NCI-H1436 (cell line): ENCODE measurements at places on chromosomes 16 and 17.

GRCh38 chr16:77385481-77385880 is 49.4 kb downstream of the ADAMTS18 start:
- DNase-seq, result no peak

- DNase-seq, result no peak
Measured at GRCh38 chr16:80754476-80754875, 49.9 kb downstream of the CDYL2 start.

- no peak for DNase-seq
Measured at GRCh38 chr17:30957741-30958140, 13.1 kb upstream of the RNF135 start.

GRCh38 chr17:15431766-15432165 is 35.7 kb downstream of the CDRT4 start:
- no peak for DNase-seq

DNA sequence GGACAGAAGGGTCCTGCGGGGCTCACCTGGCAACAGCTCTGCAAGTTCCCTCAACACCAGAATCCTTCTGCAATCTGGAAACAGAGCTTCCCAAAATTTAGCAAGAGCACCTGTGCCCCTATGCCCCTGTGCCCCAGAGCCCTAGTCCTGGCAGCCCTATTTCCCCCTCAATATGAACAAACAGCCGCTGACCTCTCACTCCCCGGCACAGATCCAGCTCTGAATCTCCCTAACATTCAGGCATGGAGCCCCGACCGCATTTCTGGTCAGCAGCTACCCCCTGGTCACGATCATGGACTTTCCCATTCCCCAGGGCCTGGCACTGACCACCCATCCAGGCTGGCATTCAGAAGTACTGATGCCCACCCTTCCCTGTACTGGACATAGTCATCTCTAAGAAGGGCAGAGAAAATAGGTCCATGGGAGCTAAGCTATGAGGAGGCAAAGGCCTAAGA is 110.8 kb upstream of the SMURF2 start:
- DNase-seq, result no peak

DNA sequence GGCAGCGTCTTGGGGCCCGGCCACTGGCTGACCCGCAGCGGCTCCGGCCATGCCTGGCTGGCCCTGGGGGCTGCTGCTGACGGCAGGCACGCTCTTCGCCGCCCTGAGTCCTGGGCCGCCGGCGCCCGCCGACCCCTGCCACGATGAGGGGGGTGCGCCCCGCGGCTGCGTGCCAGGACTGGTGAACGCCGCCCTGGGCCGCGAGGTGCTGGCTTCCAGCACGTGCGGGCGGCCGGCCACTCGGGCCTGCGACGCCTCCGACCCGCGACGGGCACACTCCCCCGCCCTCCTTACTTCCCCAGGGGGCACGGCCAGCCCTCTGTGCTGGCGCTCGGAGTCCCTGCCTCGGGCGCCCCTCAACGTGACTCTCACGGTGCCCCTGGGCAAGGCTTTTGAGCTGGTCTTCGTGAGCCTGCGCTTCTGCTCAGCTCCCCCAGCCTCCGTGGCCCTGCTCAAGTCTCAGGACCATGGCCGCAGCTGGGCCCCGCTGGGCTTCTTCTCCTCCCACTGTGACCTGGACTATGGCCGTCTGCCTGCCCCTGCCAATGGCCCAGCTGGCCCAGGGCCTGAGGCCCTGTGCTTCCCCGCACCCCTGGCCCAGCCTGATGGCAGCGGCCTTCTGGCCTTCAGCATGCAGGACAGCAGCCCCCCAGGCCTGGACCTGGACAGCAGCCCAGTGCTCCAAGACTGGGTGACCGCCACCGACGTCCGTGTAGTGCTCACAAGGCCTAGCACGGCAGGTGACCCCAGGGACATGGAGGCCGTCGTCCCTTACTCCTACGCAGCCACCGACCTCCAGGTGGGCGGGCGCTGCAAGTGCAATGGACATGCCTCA is 773 bp downstream of the NTN3 start:
- no peak for DNase-seq

DNA sequence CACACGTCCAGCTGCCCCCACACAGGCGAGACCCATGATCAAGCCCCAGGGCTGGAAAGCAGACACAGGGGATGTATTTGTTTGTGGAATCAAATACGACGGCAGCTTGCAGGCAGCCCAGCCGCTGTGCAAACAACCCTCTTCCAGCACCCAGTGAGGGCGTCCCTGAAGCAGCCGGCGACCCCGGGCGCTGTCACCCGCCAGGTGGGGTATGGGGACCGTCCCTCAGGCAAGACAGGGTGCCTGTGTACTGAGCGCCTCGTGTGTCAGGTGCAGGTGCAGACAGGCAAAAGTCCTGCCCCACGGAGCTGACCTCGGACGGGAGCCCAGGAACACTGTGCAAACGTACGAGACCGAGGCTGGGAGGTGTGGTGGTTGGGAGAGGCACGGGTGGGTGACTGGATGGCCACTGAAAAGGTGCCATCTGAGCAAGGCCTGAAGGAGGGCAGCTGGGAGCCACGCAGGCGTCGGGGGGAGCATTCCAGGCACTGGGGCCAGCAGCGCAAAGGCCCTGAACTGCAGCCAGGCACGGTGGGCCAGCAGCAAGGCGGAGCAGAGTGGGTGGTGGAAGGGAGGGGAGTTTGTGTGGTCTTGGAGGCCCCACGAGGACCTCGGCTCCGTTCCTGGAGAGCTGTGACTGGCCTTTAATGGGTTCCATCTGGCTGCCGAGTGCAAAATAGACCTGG is 48.5 kb downstream of the CBFA2T3 start:
- no peak for DNase-seq

- peak; percentile 40 for DNase-seq
Measured at GRCh38 chr16:87487361-87487924, 5.4 kb downstream of the ZCCHC14 start.

- no peak for DNase-seq
Measured at GRCh38 chr17:6596081-6596480, 39.7 kb upstream of the PITPNM3 start.

DNA sequence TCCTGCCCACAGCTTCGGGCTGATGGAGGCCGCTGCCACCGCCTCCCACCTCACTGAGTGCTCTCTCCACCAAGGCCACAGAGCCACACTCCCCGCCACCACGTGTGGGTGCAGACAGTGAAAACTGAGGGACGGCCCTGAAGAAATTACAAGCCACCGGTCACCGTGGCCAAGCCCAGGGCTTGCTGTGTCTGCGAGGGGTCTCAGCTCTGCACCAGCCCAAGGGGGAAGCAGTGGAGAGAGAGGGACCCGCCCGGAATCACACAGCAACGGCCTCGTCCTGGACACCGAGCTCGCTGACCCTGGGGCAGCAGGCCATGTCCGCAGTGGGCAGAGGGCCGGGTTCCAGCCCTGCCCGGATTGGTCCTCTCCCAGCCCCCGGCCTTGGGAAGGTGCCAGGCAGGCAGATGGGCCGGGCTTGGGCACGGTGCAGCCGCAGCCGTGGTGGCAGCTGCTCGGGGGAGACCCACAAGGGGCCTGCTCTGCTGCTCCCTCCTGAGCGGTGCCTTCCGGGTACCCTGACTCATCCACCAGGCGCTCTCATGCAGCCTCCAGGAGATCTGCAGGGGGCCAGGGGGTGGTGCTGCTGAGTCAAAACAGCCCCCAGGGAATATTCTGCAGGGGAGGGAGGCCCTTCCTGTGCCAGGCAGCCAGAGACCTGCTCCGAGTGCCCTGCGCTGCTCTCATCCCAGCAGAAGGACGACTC is 52.0 kb downstream of the CBFA2T3 start:
- peak; percentile 91 for DNase-seq

DNA sequence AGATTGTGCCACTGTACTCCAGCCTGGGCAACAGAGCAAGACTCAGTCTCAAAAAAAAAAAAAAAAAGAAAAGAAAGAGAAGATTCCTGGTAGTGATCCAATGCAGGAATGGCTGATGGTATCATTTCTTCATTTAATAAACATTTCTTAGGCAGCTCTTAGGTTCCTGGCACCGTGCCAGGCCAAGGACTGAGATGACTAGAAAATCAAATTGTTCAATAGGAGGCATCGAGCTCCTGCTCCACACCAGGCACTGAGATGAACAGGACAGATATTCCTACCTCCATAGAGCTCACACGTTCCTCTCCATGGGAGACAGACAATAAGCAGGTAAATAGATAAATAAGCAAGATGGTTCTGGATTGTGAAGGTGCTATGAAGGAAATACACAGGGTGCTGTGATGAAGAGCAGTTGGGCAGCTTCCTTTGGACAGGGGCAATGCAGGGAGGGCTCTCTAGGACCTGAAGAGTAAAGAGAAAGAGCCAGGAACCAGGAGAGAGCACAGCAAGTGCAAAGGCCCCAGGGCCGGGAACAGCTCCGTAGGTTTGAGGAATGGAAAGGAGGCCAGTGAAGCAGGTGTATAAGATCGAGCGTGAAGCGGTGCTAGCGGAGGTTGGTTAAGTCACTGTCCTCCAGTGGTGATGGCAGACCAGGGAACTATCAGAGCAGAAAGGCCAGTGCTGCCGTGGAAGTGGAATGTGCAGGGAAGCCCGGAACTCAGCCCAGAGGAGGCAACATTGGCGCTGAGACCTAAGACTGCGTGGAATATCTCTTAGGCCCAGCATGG is 26.5 kb upstream of the CRHR1 start:
- DNase-seq, result no peak

- no peak for DNase-seq
Measured at GRCh38 chr17:9166788-9167187, 145.5 kb downstream of the NTN1 start.

- peak; percentile 4 for DNase-seq
Measured at GRCh38 chr17:42642336-42642735, 16.7 kb upstream of the TUBG2 start.

GRCh38 chr17:39016193-39017153 is 49.3 kb upstream of the FBXO47 start:
- DNase-seq, result no peak

DNA sequence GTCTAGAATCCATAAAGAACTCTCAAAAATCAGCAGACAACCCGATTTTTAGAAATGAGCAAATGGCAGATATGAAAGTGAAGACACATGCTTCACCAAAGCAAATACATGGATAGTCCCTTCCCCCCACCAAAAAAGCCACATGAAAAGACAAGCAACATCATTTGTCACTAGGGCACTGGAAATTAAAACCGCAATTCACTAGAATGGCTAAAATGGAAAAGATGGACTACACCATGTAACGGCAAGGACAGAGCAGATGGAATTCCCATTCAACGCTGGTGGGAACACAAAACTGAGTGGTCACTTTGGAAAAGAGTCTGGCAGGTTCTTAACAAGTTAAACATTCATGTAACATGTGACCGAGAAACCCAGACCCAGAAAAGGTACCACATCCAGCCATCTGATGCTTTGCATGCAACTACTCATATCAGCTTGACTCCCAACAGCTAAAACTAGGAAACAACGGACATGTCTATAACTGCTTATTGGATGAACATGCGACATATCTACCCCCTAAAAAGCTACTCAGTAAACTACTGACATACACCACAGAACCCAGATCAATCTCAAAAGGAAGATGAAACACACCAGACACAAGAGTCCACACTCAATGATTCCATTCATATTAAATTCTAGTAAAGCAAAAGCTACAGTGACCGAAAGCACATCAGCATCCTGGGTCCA is 132.6 kb downstream of the ZNF778 start:
- no peak for DNase-seq

- DNase-seq, result no peak
Measured at GRCh38 chr17:59490216-59490615, 75.2 kb upstream of the DHX40 start.

- DNase-seq, result no peak
Measured at GRCh38 chr16:24918641-24919040, 72.9 kb downstream of the SLC5A11 start.

- no peak for DNase-seq
Measured at GRCh38 chr16:86892509-86892908, 314.2 kb downstream of the FOXL1 start.

- DNase-seq, result no peak
Measured at GRCh38 chr16:63385714-63386432, 1349.6 kb upstream of the CDH8 start.

DNA sequence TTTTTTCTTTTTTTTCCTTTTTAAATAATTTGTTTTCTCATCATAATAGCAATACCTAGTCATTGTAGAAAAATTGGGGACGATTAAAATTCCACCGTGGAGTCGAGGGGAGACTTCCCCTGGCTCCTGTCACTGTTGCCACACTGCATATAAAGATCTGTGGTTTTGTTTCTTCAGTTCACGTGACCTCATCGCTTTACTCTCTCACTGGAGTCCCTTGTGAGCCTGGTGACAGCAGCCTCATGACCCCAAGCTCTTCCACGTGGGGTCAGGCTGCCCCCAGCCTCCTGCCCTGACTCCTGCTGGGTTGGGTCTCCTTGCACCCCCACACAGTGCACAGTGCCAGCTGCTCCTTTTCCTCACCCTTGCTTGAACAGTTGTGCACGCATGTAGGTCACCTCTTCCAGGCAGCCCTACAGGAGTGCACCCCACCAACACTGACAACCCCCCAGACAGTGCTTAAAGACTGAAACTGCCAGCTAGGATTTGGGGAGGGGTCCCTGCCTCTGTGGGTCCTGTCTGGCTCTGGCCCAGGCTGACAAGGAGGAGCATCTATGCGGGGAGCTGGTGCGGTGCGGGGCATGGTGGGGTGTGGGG is 7.3 kb upstream of the METRNL start:
- DNase-seq, result no peak

GRCh38 chr17:40315678-40316570 is 6.9 kb downstream of the RARA start:
- no peak for DNase-seq

GRCh38 chr17:76543826-76544545 is 4.1 kb downstream of the PRCD start:
- no peak for DNase-seq

DNA sequence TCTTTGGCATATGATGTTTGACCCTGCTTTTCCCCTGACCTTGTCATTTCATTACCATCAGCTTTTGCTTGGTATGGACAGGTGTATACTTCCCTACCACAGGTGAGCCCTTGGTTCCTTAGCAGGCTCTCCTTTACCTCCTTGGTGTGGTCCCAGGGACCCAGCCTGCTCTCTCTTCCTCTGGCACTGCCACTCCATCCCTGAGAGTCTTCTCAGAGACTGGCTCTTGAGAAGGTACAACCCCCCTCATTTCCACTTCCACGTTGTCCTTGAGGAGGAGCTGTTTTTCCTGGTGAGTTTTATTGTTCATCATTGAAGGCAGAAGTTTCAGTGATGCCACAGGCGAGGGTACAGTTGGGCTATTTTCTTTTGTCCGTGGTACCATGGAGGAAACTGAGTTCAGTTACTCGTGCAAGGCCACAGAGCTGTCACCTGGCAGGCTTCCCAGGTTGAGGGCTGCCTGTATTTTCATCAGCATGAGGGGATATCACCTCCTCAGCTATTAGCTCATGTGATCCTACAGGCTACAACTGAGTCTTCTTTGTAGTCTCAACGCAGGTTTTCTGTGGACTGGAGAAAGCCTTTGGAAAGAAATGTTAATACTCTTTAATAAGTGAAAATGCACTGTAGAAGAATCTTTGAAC is 52.3 kb downstream of the MSI2 start:
- DNase-seq, result no peak

GRCh38 chr17:4023220-4023619 is 59.0 kb upstream of the ATP2A3 start:
- DNase-seq, result no peak

GRCh38 chr17:67258821-67259468 is 13.9 kb upstream of the HELZ start:
- no peak for DNase-seq

DNA sequence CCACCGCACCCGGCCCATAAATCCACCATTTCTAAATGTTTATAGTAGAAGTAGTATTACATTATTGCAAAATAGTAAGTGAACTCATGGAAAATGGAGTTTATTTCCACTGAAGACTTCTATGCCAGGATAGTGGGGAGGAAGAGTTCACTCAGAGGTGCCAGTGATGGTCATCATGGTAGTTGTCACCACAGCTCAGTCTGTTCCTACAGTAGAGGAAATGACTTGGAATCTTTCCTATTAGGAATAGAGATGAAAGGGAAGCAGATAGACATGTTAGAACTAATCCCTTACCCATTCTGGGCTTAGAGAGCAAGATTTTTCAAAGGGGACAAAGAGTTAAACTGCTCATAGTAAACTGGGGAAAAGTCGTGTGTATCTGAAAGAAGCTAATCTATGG is 20.1 kb downstream of the MRPL45 start:
- no peak for DNase-seq
